B cell (primary cell): ENCODE measurements at places on chromosomes 6 and 20. TPM values are rescaled to one million over a fixed set of nuclear protein-coding genes. Genes with fewer than 3 reads are reported as not detected.

DNA sequence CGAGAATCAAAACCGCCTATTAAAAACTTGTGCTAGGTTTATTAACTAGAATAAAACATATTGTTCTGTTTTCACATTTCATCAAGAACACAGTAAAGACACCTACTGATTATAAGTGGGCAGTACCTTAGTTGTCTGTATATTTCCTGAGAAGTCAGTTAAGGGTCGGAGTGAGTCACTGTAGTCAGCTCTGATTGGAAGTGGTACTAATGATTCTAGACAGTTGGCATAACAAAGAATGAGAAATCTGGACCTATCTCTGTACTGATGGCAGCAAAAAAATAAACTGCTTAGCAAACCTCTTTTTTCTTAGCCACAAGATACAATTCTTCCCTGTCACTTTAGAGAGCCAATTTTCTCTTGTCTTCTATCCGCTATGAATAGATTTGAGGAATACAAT, 387.3 kb upstream of the ADGRB3 start:
- H3K27ac ChIP-seq, result no peak overlapping the region
- H3K36me3 ChIP-seq, result no peaks in the 10 kb centered on the region
- H3K4me1 ChIP-seq, result no peaks in the 10 kb centered on the region
- DNase-seq, result no peak
- no peak overlapping the region for H3K4me3 ChIP-seq

- no peak for DNase-seq
- no peak overlapping the region for H3K4me3 ChIP-seq
- H3K4me1 ChIP-seq, result no peaks in the 10 kb centered on the region
- H3K27me3 ChIP-seq, result no peaks in the 10 kb centered on the region
- no peak overlapping the region for H3K27ac ChIP-seq
Observed at GRCh38 chr6:5592886-5593519, 331.7 kb downstream of the FARS2 start.

GRCh38 chr6:72218125-72218524, 331.8 kb downstream of the RIMS1 start:
- H3K27ac ChIP-seq, result no peak overlapping the region
- no peak for DNase-seq
- no peaks in the 10 kb centered on the region for H3K36me3 ChIP-seq
- no peak overlapping the region for H3K4me3 ChIP-seq
- no peaks in the 10 kb centered on the region for H3K4me1 ChIP-seq

DNA sequence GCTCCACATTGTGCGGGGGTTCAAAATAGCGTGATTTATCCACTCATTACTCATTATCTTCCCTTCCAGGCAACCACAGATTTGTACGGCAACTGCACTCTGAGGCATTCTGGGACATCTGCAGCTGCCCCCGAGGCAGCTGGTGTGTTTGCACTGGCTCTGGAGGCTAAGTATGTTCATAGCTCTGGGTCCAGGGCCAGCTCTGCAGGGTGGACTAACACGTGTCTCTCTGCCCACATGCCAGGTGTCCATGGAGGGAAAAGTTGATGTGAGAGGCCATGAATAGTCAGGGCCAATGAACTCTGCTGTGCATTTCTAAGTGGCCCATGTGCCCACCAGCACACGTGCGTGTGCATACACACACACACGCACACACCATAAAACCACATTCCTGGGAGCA, 74.9 kb downstream of the BFSP1 start:
- H3K4me3 ChIP-seq, result no peak overlapping the region
- DNase-seq, result no peak
- H3K27ac ChIP-seq, result no peak overlapping the region
- H3K4me1 ChIP-seq, result no peaks in the 10 kb centered on the region
- no peaks in the 10 kb centered on the region for H3K36me3 ChIP-seq

DNA sequence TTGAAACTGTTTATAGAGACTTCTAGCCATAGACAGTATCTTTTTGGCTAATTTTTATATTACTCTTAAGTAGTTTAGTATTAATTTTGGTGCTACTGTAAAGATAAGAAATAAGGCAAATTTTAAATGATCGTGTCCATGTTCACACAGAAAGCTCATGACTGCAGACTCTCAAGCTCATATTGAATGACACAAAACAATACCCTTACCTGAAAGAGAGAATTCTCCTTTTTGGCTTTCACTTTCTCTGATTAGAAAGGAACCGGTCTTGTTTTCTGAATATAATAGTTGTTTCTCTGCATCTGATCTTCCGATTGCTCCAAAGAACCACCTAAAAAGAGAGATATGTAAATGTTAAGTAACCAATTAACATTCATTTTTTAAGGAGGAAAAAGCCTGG, 57.0 kb downstream of the FRK start:
- DNase-seq, result no peak
- no peak overlapping the region for H3K27ac ChIP-seq
- no peaks in the 10 kb centered on the region for H3K4me1 ChIP-seq
- H3K27me3 ChIP-seq, result no peaks in the 10 kb centered on the region

GRCh38 chr6:106002005-106002404, 84.1 kb upstream of the PRDM1 start:
- peaks cover 15% of the 10 kb centered on the region for H3K27me3 ChIP-seq
- DNase-seq, result no peak
- no peak overlapping the region for H3K4me3 ChIP-seq
- no peak overlapping the region for H3K27ac ChIP-seq
- H3K36me3 ChIP-seq, result no peaks in the 10 kb centered on the region

GRCh38 chr20:58744836-58745235, 52.2 kb downstream of the NPEPL1 start:
- no peak overlapping the region for H3K4me3 ChIP-seq
- DNase-seq, result no peak
- no peaks in the 10 kb centered on the region for H3K36me3 ChIP-seq
- H3K27me3 ChIP-seq, result no peaks in the 10 kb centered on the region
- no peaks in the 10 kb centered on the region for H3K4me1 ChIP-seq

DNA sequence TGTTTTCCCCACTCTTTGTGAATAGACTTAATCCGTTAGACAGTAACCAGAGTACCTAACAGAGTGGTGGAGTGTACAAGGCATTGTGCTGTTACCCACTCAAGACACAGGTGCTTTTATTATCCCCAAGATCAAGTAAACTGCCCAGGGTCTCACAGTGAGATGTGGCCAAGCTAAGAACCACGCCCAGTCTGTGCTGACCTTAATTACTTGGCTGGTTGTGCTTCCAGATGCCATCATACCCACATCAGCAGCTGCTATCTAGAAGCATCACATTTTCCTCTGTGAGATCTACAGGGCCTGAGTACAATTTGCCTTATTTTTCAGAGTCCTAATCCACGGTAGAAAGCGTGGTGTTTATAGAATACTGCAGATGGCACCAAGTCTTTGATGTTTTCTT, 70.3 kb downstream of the GFRA4 start:
- no peaks in the 10 kb centered on the region for H3K4me1 ChIP-seq
- H3K27ac ChIP-seq, result no peak overlapping the region
- no peak for DNase-seq
- no peaks in the 10 kb centered on the region for H3K27me3 ChIP-seq
- no peak overlapping the region for H3K4me3 ChIP-seq

- DNase-seq, result no peak
- no peaks in the 10 kb centered on the region for H3K4me1 ChIP-seq
- H3K4me3 ChIP-seq, result no peak overlapping the region
- no peaks in the 10 kb centered on the region for H3K27me3 ChIP-seq
- H3K27ac ChIP-seq, result no peak overlapping the region
Observed at GRCh38 chr20:46071573-46071972, 18.2 kb downstream of the NCOA5 start.

DNA sequence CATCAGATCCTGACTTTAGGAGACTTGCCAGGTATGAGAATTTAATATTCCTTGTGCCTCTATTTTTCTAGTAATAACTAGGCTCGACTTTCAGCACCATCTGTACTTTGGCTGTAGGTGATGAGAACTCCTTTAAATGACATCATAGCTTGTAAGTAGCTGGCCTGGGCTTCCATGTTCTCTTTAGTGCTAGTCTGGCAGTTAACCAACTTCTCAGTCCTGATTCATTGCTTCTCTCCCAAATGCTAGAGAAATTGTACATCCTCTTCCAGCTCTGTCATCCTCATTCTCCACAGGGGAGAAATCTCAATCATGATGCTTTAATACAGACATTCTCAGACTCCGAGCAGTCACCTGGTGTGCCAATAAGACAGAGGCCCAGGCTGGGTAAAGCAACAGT, 143.5 kb upstream of the MOCS1 start:
- H3K36me3 ChIP-seq, result no peaks in the 10 kb centered on the region
- DNase-seq, result no peak
- H3K27ac ChIP-seq, result no peak overlapping the region
- H3K4me1 ChIP-seq, result no peaks in the 10 kb centered on the region
- H3K27me3 ChIP-seq, result no peaks in the 10 kb centered on the region

- H3K4me3 ChIP-seq, result no peak overlapping the region
- no peak for DNase-seq
- H3K27ac ChIP-seq, result no peak overlapping the region
- no peaks in the 10 kb centered on the region for H3K4me1 ChIP-seq
Observed at GRCh38 chr20:64180673-64181072, 16.4 kb downstream of the MYT1 start.

- H3K27ac ChIP-seq, result no peak overlapping the region
- no peak overlapping the region for H3K4me3 ChIP-seq
- no peaks in the 10 kb centered on the region for H3K27me3 ChIP-seq
- DNase-seq, result no peak
Observed at GRCh38 chr20:58550275-58551059, 35.3 kb upstream of the APCDD1L start.

- no peaks in the 10 kb centered on the region for H3K27me3 ChIP-seq
- no peaks in the 10 kb centered on the region for H3K4me1 ChIP-seq
- DNase-seq, result no peak
- no peaks in the 10 kb centered on the region for H3K36me3 ChIP-seq
- no peak overlapping the region for H3K27ac ChIP-seq
Observed at GRCh38 chr6:69622230-69622629, 174.6 kb downstream of the LMBRD1 start.

- H3K4me3 ChIP-seq, result no peak overlapping the region
- H3K36me3 ChIP-seq, result no peaks in the 10 kb centered on the region
- no peaks in the 10 kb centered on the region for H3K27me3 ChIP-seq
- H3K4me1 ChIP-seq, result no peaks in the 10 kb centered on the region
- H3K27ac ChIP-seq, result no peak overlapping the region
- DNase-seq, result no peak
Observed at GRCh38 chr20:4234128-4234527, 218.8 kb upstream of the RNF24 start.

DNA sequence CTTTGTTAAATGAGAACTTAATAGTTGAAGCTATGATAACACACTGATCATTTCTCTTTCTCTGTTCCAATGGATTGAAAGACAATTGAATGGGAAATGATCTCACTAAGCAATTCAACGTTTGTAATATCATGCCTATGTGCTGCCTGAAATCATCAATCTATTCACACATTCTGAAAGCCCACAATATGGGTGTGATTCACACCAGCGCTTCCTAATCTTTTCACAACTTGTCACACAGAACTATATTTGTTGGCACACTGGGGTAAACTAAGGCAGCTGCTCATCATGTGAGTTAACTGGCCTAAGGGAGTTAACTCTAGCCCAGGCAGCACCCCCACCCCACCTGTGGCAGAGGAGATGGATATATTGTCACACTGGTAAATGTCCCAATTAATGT, 37.1 kb upstream of the UTRN start:
- no peak overlapping the region for H3K27ac ChIP-seq
- H3K4me3 ChIP-seq, result no peak overlapping the region
- no peaks in the 10 kb centered on the region for H3K4me1 ChIP-seq
- peaks cover 3% of the 10 kb centered on the region for H3K27me3 ChIP-seq
- DNase-seq, result no peak

GRCh38 chr6:156943816-156944215, 166.6 kb downstream of the ARID1B start:
- peaks cover 13% of the 10 kb centered on the region for H3K4me1 ChIP-seq
- H3K4me3 ChIP-seq, result no peak overlapping the region
- H3K27me3 ChIP-seq, result no peaks in the 10 kb centered on the region
- H3K27ac ChIP-seq, result no peak overlapping the region

GRCh38 chr20:45181639-45182038, 6.9 kb downstream of the PI3 start:
- no peak overlapping the region for H3K4me3 ChIP-seq
- DNase-seq, result no peak
- H3K27ac ChIP-seq, result no peak overlapping the region
- H3K36me3 ChIP-seq, result no peaks in the 10 kb centered on the region
- H3K4me1 ChIP-seq, result no peaks in the 10 kb centered on the region
- H3K27me3 ChIP-seq, result no peaks in the 10 kb centered on the region

- H3K4me1 ChIP-seq, result no peaks in the 10 kb centered on the region
- H3K27me3 ChIP-seq, result no peaks in the 10 kb centered on the region
- no peak overlapping the region for H3K27ac ChIP-seq
- no peaks in the 10 kb centered on the region for H3K36me3 ChIP-seq
- DNase-seq, result no peak
Observed at GRCh38 chr6:135168766-135169165, 12.3 kb upstream of the MYB start.

- no peaks in the 10 kb centered on the region for H3K27me3 ChIP-seq
- no peak for DNase-seq
- H3K4me3 ChIP-seq, result no peak overlapping the region
- no peaks in the 10 kb centered on the region for H3K36me3 ChIP-seq
Observed at GRCh38 chr6:23608931-23609435, 517.0 kb upstream of the NRSN1 start.

- no peak overlapping the region for H3K27ac ChIP-seq
- no peaks in the 10 kb centered on the region for H3K4me1 ChIP-seq
- no peaks in the 10 kb centered on the region for H3K36me3 ChIP-seq
- no peak for DNase-seq
Observed at GRCh38 chr6:95687839-95688238, 110.5 kb downstream of the MANEA start.

GRCh38 chr20:55099251-55099650, 623.9 kb downstream of the DOK5 start:
- no peaks in the 10 kb centered on the region for H3K27me3 ChIP-seq
- no peaks in the 10 kb centered on the region for H3K4me1 ChIP-seq
- no peak overlapping the region for H3K27ac ChIP-seq
- no peak overlapping the region for H3K4me3 ChIP-seq

- no peaks in the 10 kb centered on the region for H3K36me3 ChIP-seq
- H3K27ac ChIP-seq, result no peak overlapping the region
- H3K27me3 ChIP-seq, result no peaks in the 10 kb centered on the region
- DNase-seq, result no peak
- no peak overlapping the region for H3K4me3 ChIP-seq
Observed at GRCh38 chr20:46563860-46564221, 13.4 kb upstream of the OCSTAMP start.

- no peaks in the 10 kb centered on the region for H3K36me3 ChIP-seq
- no peaks in the 10 kb centered on the region for H3K4me1 ChIP-seq
- DNase-seq, result no peak
- no peaks in the 10 kb centered on the region for H3K27me3 ChIP-seq
- H3K27ac ChIP-seq, result no peak overlapping the region
- no peak overlapping the region for H3K4me3 ChIP-seq
Observed at GRCh38 chr6:154473324-154473723, 37.2 kb downstream of the CNKSR3 start.

RRP36 gene
- 43.5 and 46.2 TPM in 2 replicates for total RNA-seq

HLA-B gene
- total RNA-seq, result 3,910 and 4,028 TPM in 2 replicates

CSNK2B gene
- total RNA-seq, result 141 and 146 TPM in 2 replicates

UBE2J1 gene
- 28.0 and 31.1 TPM in 2 replicates for total RNA-seq

METTL24 gene
- total RNA-seq, result not detected in 2 replicates

HS3ST5 gene
- not detected in 2 replicates for total RNA-seq
